ENCODE measurements at places on chromosomes 16 and 17.

GRCh38 chr16:68363658-68364521 is 53.1 kb downstream of the PRMT7 start:
- DNase-seq, result no peak

- DNase-seq, result no peak
Measured at GRCh38 chr16:10895053-10895946, 18.3 kb downstream of the CIITA start.

DNA sequence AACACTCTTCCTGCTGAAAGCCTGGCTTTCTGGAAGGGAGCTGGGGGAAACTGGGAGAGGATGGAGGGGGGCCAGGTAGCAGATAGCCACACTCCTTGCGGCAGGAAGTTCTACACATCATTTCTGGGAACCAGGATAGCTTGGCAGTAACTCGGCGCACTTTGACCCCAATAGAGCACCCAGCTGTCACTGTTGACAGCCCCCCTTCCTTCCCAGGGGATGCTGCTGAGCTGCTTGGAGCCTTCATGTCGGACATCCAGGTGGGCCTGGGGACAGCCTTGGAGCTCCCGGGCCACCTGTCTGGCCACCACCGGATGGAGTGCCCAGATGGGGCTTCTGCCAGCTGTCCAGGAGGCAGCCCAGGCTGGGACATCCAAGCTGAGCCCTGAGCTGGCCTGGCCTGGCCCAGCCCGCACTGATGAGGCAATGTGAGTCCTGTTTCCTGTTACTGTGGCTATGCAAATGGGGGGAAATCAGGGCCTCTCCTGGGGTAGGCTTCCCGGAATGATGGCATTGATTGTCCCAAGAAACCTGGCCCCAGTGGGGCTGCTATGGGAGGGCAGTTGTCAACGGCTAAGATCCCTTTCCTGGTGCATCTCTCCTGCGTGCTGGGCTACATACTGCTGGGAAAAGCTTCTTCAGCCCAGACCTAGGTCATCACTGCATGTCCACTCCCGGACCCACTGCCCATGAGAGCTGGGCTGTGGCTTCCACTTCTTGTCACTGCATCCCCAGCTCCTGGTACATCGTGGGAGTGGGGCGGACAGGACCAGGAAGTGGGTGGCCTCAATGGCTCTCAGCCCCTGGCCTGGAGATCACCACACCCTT is 50.0 kb downstream of the SOCS1 start:
- DNase-seq, result no peak

DNA sequence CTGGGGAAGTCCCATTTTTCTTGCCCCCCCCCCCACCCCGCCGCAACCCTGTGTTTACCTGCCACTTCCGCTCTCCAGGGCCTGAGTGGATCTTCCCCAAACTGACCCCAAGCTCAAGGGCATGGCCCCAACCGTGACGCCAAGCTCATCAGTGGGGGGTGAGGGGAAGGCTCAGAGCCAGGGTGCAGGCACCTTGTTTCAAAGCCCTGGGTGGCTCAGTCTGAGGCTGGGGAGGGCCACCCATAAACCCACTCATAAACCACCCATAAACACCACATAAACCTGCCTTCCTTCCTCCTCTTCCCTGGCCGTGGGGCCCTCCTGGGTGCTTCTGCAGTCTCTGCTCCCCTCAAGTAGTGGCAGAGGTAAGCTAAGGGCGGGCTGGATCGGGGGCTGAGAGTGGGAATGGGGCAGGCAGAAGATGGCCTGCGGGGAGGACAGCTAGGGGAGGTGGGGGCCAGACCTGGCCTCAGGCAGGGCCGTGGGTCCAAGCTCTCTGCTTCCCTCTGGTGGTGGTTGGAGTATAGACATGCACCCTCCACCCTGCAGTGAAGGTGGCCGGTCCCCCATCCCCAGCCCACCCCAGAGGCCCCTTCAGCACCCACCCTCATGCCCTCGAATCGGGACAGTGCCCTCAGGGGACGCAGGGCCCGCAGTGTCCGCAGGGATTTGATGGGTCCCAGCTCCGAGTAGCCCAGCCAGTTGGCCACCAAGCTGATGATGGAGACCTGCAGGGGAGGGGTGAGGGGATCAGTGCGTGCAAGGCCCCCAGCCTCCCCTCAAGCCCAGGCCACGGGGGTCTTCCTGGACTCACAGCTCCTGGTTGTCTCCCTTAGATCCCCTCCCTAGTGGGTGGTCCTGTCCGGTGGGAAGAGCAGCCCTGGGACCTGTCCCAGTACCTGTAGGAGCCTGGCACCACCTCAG is 14.6 kb upstream of the CD79B start:
- DNase-seq, result peak; percentile 48

GRCh38 chr17:5591966-5592365 is 7.7 kb upstream of the NLRP1 start:
- DNase-seq, result no peak

DNA sequence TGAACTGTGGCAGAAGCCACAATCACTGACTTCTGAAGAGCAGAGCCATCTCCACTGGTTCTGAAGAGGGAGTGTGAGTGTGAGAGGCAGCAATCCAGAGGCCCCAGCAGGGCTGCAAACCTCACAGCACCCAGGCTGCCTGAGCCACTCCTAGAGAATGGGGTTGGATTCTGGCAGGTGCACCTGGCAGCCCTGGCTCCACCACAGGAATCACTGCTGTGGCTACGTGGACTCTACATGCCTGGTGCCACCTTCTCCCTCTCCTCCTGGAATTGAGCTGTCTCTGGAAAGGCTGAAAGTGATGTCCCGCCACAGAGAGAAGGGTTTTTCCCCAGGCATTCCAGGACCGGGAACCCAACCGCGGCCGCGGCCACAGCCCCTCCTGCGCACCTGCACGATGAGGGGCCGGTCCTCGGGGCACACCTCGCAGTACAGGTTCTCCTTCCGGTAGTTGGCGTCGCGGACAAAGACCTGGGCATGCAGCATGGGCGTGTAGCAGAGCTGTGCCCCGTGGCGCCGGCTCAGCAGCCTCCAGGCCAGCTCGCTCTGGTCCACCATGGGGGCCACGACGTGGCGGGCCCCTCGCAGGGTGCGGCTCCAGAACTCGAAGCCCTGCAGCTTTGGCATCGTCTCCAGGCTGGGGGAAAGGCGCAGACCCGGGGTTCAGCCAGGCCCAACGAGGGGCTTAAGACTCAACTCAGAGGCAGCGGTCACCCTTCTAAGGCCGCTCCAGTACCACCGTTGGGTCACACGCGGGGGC is 991 bp downstream of the DUS1L start:
- no peak for DNase-seq

- DNase-seq, result no peak
Measured at GRCh38 chr17:67594115-67594880, 123.4 kb upstream of the NOL11 start.

All from NCI-H1930 (cell line).